ENCODE measurements at places on chromosomes 3 and 15.
A peak's percentile ranks its signal among the peaks of the same experiment; 100 is the strongest.

DNA sequence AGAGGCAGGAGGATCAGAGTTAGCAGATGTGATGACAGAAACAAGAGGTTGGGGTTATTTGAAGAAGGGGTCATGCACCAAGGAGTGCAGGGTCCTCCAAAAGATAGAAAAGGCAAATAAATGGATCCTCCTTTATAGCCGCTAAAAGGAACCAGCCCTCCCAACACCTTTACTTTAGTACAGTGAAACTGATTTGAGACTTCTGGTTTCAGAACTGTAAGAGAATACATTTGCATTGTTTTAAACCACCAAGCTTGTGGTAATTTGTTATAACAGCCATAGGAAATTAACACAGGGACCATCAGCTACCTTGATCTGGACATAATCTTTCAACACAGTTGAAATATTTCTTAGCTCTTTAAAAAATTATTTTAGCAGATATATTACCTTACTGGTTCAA, 166.6 kb downstream of the TIGIT start:
- no peaks in the 10 kb centered on the region for H3K36me3 ChIP-seq
- no peak overlapping the region for H3K4me3 ChIP-seq
- H3K27me3 ChIP-seq = peaks cover 4% of the 10 kb centered on the region
- no peaks in the 10 kb centered on the region for H3K4me1 ChIP-seq
- no peak for DNase-seq

GRCh38 chr15:60259469-60259868, 138.3 kb downstream of the ANXA2 start:
- H3K4me1 ChIP-seq = peaks cover 15% of the 10 kb centered on the region
- DNase-seq = no peak
- H3K36me3 ChIP-seq = no peaks in the 10 kb centered on the region
- no peak overlapping the region for H3K27ac ChIP-seq
- no peak overlapping the region for H3K4me3 ChIP-seq

GRCh38 chr3:44125246-44125645, 116.4 kb upstream of the TOPAZ1 start:
- H3K4me1 ChIP-seq = peaks cover 9% of the 10 kb centered on the region
- H3K4me3 ChIP-seq = no peak overlapping the region
- H3K27me3 ChIP-seq = peaks cover 3% of the 10 kb centered on the region
- no peaks in the 10 kb centered on the region for H3K36me3 ChIP-seq

DNA sequence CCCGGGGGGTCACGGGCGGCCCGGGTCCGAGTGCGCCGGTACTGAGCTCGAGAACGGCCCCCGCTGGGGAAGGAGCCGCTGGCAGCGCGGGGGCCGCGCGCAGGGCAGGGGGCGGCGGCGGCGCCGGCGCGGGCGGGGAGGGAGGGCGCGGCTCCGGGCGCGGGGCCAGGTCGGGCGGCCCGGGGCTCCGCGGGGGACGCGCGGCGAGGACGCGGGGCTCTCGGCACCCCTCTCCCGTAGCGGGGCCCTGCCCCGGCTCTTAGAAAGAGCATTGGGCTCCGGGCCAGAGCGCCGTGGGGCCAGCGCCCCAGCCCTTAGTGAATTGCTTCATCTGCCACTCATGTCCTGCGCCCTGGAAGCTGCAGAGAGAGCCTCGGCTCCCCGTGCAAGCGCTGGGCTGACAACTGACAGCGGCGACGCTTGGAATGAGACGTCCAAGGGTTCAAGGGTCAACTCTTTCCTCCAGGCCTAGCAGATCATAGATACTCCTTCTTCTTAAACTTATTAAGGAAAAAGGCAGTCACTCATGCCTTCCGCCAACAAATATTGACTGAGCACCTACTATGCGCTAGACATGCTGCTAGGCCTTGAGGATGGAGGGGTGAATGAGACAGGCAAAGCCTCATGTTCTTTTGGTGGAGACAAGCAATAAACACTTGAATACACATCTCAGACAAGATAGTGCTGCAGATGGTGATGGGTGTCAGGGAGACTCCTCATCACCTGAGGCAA, 140.8 kb downstream of the SMAD6 start:
- H3K36me3 ChIP-seq = no peaks in the 10 kb centered on the region
- peak overlapping the region; percentile 74 for H3K4me3 ChIP-seq
- peak; percentile 48 for DNase-seq
- no peak overlapping the region for H3K27ac ChIP-seq

GRCh38 chr3:71372911-71373637, 210.5 kb downstream of the FOXP1 start:
- peaks cover 54% of the 10 kb centered on the region for H3K4me1 ChIP-seq
- no peak for DNase-seq
- peaks cover 4% of the 10 kb centered on the region for H3K27me3 ChIP-seq
- peak overlapping the region; percentile 90 for H3K27ac ChIP-seq
- no peak overlapping the region for H3K4me3 ChIP-seq

DNA sequence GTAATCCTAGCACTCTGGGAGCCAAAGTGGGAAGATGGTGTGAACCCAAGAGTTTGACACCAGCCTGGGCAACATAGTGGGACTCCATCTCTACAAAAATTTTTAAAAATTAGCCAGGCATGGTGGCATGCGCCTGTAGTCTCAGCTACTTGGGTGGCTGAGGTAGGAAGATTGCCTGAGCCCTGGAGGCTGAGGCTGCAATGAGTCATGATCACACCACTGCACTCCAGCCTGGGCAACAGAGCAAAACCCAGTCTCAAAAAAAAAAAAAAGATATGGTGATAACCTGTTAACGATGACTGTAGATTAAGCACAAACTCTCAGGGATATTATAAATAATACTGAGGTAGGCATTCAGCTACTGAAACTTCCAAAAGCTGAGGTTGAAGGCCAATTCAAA, 107.5 kb downstream of the SLC49A4 start:
- no peak for DNase-seq
- H3K4me1 ChIP-seq = no peaks in the 10 kb centered on the region
- no peak overlapping the region for H3K27ac ChIP-seq
- no peaks in the 10 kb centered on the region for H3K36me3 ChIP-seq
- no peak overlapping the region for H3K4me3 ChIP-seq

- peaks cover 49% of the 10 kb centered on the region for H3K4me1 ChIP-seq
- no peak for DNase-seq
- no peaks in the 10 kb centered on the region for H3K36me3 ChIP-seq
- H3K4me3 ChIP-seq = no peak overlapping the region
Observed at GRCh38 chr3:46656778-46657556, 36.5 kb downstream of the ALS2CL start.

DNA sequence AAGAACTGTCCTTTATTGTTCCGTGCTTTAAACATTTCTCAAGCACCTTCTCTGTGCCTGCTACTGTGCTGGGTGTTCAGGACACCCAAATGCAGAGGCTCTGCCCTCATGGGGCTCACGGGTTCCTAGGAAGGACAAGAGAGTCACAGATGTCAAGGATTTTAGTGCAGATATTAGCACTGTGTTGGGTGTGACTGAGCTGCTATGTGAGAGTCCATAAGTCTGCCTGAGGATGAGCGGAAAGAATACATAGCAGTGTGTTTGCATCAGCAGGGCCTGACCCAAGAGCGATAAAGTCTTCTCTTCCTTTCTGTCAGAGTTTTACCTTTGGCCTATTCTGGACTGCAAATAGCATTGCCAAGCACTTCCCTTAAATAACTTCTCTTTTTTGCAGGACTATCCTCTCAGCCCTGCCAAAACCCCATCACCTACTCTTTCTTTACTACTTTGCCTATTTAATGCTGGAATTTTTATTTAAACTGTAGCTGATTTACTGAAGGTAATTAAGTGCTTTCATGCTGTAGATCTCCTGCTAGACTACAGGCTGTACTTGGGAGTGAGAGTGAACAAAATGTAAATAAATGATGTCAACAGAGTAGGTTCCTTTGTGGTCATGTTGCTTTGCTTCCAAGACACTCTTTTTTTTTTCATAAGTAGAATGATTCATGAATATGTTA, 459.4 kb upstream of the TPRG1 start:
- DNase-seq = no peak
- H3K4me1 ChIP-seq = no peaks in the 10 kb centered on the region
- no peaks in the 10 kb centered on the region for H3K36me3 ChIP-seq
- H3K27ac ChIP-seq = no peak overlapping the region

DNA sequence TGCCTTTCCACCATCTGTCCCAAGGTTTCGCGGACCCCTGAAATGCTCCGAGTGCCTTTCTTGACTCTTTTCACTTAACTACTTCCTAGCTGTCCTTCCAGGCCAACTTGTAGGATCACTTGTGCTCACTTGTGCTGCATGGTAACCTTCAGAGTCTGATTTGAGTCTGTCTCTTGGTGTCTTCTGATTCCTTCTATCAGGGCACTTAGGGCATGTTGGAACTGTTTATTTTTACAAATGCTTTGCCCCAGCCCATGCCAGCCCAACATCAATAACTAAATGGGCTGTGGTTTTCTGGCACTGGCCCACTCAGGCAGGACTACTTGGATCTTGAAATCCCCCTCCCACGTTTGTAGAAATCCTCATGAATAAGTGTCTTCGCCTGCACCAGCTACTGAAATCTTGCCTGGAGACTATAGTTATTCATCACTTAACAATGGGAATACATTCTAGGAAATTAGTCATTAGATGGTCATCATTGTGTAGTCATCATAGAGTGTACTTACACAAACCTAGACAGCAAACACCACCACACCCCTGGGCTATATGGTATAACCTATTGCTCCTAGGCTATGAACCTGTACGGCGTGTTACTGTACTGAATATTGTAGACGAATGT, 123.1 kb upstream of the STRIT1 start:
- no peak overlapping the region for H3K4me3 ChIP-seq
- no peak overlapping the region for H3K27ac ChIP-seq
- no peak for DNase-seq
- no peaks in the 10 kb centered on the region for H3K27me3 ChIP-seq
- H3K4me1 ChIP-seq = no peaks in the 10 kb centered on the region

DNA sequence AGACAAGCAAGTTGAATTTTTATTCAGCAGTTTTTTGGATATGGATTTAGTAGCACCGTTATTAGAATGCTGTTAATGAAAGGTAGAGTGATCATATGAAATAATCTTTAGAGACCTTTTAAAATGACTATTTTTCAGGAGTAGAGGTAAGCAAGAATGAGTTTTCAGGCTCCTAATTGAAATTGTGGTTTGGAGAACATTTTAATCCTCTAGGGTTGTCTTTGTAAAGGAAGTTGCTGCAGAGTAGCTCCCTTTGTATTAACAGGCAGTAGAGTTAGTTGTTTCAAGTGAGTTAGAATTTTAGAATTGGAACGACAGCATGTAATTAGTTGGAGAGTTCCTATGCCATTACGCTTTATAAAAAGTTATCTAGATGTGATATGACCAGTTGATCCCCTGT, 27.2 kb upstream of the EDEM1 start:
- no peaks in the 10 kb centered on the region for H3K27me3 ChIP-seq
- peaks cover 5% of the 10 kb centered on the region for H3K4me1 ChIP-seq
- peaks cover 17% of the 10 kb centered on the region for H3K36me3 ChIP-seq
- H3K27ac ChIP-seq = peak overlapping the region; percentile 76

DNA sequence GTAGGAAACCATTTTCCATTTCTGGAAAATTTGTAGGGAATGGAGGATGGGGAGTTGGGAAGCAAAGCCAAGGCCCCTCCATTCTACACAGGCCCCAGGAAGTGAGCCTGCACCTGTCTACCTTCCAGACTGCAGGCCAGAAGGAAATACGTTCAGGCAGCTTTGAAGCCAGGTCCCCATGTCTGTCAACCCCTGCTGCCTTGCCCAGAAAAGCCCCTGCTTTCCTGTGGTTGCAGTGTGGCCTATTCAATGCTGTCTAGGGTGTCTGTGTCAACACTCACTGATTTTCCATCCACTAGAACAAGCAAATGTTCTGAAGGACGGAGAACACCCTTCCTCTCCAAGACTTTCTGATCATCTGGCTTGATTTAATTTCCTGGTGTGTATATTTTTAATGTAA, 281.9 kb downstream of the TLE3 start:
- no peaks in the 10 kb centered on the region for H3K36me3 ChIP-seq
- H3K27me3 ChIP-seq = peaks cover 14% of the 10 kb centered on the region
- H3K4me3 ChIP-seq = no peak overlapping the region
